ENCODE measurements at places on chromosomes 12 and 14.

GRCh38 chr14:28344381-28344780, 422.2 kb upstream of the FOXG1 start:
- no peak for DNase-seq

DNA sequence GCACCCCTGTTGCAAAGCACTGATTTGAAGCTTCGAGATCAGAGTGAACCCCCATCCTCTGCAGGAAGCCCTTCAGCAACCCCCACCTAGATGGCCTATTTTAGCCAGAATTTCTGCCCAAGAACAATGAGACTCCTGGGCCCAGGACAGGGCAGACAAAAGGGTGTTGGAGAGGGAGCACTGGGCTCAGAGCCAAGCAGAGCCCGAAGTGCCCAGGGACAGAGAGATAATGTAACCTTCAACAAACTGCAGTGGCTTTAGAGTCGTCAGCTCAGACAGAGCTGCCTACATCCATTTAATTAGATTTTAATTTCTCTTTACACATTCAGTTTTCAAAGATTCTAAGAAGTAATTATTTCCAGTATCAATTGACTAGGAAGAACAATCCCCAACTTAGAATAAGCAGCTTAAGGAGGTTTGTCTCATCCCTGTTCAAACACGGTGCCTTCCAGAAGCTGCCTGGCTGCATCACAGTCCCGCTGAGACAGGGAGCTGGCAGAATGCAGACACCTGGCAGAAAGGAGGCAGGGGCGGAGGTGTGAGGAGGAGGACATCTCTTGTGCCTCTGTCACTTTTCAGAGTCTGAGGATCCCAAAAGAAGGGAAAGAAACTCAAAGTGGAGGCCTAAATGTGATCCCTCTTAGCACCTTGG, 504.9 kb upstream of the CCDC196 start:
- DNase-seq, result no peak

DNA sequence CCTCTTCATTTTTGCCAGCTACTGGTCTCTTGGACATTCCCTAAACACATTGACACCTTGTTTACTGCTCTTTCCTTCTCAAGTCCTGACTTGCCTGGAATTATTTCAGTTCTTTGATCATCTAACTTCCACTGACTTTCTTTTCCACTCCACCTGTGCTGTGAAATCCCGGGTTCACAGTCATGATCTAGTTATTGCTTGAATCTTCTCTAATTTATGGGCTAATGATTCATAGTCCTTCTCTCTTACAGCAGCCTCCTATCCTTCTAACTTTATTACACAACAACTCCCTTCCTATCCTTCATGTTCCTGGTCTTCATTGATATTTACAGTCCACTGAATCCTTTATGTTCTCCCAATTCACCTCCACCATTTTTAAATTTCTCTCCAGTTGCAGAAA, 260.1 kb downstream of the C12orf75 start:
- no peak for DNase-seq

- no peak for DNase-seq
Measured at GRCh38 chr12:66903782-66904396, 225.0 kb upstream of the GRIP1 start.

DNA sequence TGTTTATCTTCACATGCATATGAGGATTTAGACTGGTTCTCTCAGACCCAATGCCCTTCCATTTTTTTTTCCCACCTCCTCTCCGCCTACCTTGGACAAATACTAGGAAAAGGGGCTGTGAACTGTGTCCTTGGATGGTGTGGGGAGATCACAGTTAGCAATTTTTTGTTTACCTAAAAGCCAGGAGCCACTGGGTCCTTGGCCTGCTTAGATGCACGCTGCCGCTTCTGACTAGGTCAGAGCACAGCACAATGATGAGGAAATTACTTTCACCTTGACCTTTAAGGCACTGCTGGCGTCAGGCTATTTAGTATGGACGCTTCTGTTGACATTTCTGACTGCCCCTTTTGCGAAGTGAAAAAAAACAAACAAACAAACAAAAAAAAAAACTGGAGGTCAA, 1.9 kb downstream of the CCDC38 start:
- DNase-seq, result no peak

All from NCI-H2081 treated with DMSO at 0.1 percent for 48 hours (cell line).